Motor neuron (in vitro differentiated cells): ENCODE measurements at places on chromosomes 12 and 14. TPM values are rescaled to one million over a fixed set of nuclear protein-coding genes. Genes with fewer than 3 reads are reported as not detected.

- ATAC-seq, result no peak
These were observed 6.3 kb downstream of the PPM1H start for GRCh38 chr12:62928632-62929031.

DNA sequence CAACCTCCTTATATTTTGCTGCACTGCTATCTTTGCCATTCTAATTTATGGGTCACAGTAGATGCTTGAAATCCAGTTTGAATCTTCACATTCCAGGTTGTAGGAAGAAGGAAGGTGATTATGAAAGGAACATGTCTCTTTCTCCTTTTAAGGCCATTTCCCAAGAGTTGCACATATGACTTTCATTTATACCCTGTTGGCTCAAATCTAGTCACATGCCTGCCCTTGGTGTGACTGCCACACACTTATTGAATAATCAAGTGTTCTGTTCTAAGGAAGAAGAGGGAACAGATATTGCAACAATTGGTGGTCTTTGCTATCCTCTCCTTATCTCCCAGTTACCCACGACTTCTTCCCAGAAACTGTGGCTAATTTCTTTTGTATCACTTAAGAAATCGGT, 404.3 kb downstream of the TMEM117 start:
- no peak for ATAC-seq

GRCh38 chr12:130555628-130556485, 160.2 kb downstream of the RIMBP2 start:
- peak; percentile 78 for ATAC-seq

The JDP2 gene
- total RNA-seq, result 8.9 and 10.3 TPM in 2 replicates

The MUCL1 gene
- total RNA-seq, result not detected in 2 replicates

The TTC7B gene
- 20.5 and 21.8 TPM in 2 replicates for total RNA-seq
